Esophagus squamous epithelium (tissue), 5 donors: ENCODE measurements at places on chromosomes 13 and 19.
A peak's percentile ranks its signal among the peaks of the same experiment; 100 is the strongest.

- H3K36me3 ChIP-seq: no peaks in the 10 kb centered on the region
- H3K4me1 ChIP-seq: peaks cover 22% of the 10 kb centered on the region
- no peaks in the 10 kb centered on the region for H3K27me3 ChIP-seq
- DNase-seq: no peak
- no peak overlapping the region for H3K27ac ChIP-seq
Observed at GRCh38 chr19:17402982-17403855, 2.2 kb downstream of the BST2 start.

DNA sequence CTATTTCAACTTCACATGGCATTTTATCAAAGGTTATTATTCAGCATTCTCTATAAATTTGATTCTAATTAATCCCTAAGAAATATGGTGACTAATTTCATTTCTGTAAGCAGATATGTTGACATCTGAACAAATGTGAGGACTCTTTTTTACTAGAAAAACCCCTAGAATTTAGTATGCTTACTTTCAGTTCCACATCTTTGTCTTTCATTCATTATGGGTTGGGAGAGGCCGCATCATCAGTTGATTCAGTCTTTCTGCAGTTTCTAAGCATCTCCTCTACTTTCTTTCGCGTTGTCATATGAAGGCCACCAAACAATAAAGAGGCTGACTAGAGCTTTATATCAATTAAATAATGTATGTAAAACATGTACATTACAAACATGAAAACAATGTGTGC lies 55.4 kb upstream of the MTIF3 start:
- H3K27me3 ChIP-seq: no peaks in the 10 kb centered on the region
- no peak overlapping the region for H3K4me3 ChIP-seq
- no peaks in the 10 kb centered on the region for H3K4me1 ChIP-seq
- DNase-seq: no peak
- no peaks in the 10 kb centered on the region for H3K36me3 ChIP-seq
- no peak overlapping the region for H3K27ac ChIP-seq

GRCh38 chr13:44543369-44543768 lies 32.8 kb downstream of the TSC22D1 start:
- H3K4me3 ChIP-seq: no peak overlapping the region
- DNase-seq: no peak
- H3K36me3 ChIP-seq: peaks cover 17% of the 10 kb centered on the region
- H3K27ac ChIP-seq: no peak overlapping the region

GRCh38 chr19:18906605-18907519 lies 10.9 kb upstream of the CERS1 start:
- no peak overlapping the region for H3K27ac ChIP-seq
- peaks cover 97% of the 10 kb centered on the region for H3K36me3 ChIP-seq
- DNase-seq: no peak
- no peaks in the 10 kb centered on the region for H3K27me3 ChIP-seq
- H3K4me3 ChIP-seq: no peak overlapping the region
- no peaks in the 10 kb centered on the region for H3K4me1 ChIP-seq

DNA sequence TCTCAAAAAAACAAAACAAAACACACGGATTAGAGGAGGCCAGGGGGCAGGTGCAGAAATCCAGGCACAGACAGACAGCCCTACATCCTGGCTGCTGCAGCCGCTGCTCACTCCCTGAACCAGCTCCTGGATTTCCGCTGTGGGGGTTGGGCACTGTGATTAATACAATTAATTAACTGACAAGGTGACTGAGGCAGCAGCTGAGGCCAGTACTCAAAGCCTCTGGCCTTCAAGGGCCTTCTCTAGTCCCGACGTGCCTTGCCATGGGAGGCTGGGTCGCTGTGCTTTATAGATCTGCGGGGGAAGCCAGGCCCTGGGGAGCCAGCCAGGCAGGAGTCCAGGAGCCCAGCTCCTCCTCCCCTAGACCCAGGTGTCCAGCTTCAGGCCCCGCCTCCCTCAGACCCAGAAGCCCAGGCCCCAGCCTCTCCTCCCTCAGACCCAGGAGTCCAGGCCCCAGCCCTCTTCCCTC lies 4.6 kb downstream of the NECTIN2 start:
- peaks cover 10% of the 10 kb centered on the region for H3K4me1 ChIP-seq
- H3K4me3 ChIP-seq: no peak overlapping the region
- H3K27me3 ChIP-seq: no peaks in the 10 kb centered on the region
- H3K36me3 ChIP-seq: no peaks in the 10 kb centered on the region
- no peak overlapping the region for H3K27ac ChIP-seq
- no peak for DNase-seq

DNA sequence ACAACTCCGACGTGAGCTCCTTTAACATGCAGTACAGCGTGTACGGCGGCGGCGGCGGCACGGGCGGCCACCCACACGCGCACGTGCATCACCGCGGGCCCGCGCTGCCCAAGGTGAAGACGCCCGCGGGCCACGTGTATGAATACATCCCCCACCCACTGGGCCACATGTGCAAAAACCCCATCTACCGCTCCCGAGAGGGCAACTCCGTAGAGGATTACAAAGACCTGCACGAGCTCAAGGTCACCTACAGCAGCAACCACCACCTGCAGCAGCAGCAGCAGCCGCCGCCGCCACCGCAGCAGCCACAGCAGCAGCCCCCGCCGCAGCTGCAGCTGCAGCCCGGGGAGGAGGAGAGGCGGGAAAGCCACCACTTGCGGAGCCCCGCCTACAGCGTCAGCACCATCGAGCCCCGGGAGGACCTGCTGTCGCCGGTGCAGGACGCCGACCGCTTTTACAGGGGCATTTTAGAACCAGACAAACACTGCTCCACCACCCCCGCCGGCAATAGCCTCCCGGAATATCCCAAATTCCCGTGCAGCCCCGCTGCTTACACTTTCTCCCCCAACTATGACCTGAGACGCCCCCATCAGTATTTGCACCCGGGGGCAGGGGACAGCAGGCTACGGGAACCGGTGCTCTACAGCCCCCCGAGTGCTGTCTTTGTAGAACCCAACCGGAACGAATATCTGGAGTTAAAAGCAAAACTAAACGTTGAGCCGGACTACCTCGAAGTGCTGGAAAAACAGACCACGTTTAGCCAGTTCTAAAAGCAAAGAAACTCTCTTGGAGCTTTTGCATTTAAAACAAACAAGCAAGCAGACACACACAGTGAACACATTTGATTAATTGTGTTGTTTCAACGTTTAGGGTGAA lies 6.6 kb downstream of the SLITRK5 start:
- peak overlapping the region; percentile 16 for H3K4me3 ChIP-seq
- no peaks in the 10 kb centered on the region for H3K36me3 ChIP-seq
- H3K27ac ChIP-seq: no peak overlapping the region
- peaks cover 47% of the 10 kb centered on the region for H3K4me1 ChIP-seq
- H3K27me3 ChIP-seq: peaks cover 6% of the 10 kb centered on the region
- DNase-seq: no peak

- H3K4me3 ChIP-seq: no peak overlapping the region
- H3K4me1 ChIP-seq: no peaks in the 10 kb centered on the region
- DNase-seq: no peak
- H3K36me3 ChIP-seq: no peaks in the 10 kb centered on the region
- peak overlapping the region; percentile 48 for H3K27ac ChIP-seq
Observed at GRCh38 chr19:42099336-42099925, 23.5 kb downstream of the ZNF574 start.

DNA sequence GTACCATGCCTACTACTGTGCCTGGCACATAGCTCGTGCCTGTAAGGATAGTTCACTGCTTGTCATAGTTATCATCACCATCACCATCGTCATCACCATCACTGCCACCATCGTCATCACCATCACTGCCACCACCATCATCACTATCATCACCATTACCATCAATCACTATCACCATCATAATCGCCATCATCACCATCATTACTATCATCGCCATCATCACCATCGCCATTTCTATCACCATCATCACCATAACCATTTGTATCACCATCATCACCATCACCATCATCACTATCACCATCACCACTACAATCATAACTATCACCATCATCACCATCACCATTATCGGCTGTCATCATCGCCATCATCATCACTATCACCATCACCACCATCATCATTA lies 107.1 kb downstream of the TUBA3C start:
- no peak for DNase-seq
- H3K27me3 ChIP-seq: no peaks in the 10 kb centered on the region
- no peaks in the 10 kb centered on the region for H3K4me1 ChIP-seq

DNA sequence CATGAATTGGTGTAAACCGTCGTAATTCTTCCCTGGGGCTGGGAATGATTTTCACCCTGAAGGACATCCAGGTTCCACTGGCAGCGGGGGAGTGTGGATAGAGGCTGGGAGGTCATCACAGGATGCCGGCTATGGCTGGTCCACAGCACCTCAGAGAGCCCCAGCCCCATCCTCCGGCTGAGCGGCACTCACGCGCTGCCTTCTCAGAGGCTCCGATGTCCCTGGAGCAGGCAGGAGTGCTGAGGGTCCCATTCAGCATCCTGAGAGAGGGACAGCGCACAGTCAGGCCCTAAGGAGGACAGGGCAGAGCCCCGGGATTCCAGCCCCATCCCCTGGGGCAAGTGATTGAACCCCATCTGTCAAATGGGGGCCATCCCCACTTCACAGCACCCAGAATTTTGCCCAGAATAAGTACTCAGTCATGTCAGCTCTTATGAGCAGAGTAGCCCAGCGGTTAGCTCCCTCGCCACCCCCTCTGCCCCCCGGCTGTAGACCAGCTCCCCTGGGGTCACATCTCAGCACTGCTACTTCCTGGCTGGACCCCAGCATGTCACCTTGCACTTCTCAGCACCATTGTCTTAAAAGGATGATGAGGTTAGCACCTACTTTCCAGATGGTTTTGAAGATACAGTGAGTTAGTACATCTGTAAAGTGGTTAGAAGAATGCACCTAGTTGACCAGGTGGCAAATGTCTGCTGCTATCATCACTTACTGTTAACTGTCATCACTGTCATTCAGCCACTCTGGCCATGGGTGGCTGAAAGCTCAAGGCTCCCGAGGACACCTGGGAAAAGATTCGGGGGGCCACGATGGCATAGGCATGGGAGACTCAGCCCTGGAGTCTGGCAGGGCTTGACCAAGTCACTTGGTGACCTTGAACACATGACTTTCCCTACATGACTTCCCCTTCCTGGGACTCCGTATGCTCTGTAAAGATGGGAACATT lies 11.9 kb downstream of the GRAMD1A start:
- H3K4me3 ChIP-seq: no peak overlapping the region
- no peak for DNase-seq
- peaks cover 24% of the 10 kb centered on the region for H3K4me1 ChIP-seq
- H3K36me3 ChIP-seq: peaks cover 26% of the 10 kb centered on the region

DNA sequence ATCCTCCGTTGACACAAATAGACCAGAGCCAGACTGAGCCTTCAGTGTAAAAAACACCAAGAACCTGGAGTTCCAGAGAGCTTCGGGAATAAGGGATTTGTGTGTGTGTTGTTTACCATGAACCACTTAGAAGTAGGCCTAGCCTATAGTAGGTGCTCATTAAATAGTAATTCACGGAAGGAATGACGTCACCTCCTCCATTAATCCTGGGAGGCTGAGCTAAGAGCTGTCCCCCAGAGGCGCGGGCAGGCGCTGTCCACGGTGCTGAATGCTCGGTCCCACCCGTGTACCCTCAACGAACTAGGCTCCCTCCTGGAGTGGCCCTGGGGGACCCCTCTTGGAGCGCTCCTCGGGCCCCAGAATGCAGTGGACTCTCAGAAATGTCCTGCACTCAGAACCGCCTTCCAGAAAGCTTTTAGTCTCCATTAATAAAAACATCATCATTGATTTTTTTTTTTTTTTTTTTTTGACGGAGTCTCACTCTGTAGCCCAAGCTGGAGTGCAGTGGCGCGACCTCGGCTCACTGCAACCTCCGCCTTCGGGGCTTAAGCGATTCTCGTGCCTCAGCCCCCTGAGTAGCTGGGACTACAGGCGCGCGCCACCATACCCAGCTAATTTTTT lies 6.5 kb downstream of the UNC13A start:
- H3K27ac ChIP-seq: no peak overlapping the region
- H3K36me3 ChIP-seq: no peaks in the 10 kb centered on the region
- H3K4me1 ChIP-seq: peaks cover 5% of the 10 kb centered on the region
- no peak overlapping the region for H3K4me3 ChIP-seq
- H3K27me3 ChIP-seq: peaks cover 9% of the 10 kb centered on the region

GRCh38 chr13:112700291-112701060 lies 10.6 kb downstream of the ATP11A start:
- DNase-seq: no peak
- no peaks in the 10 kb centered on the region for H3K27me3 ChIP-seq
- H3K36me3 ChIP-seq: no peaks in the 10 kb centered on the region
- H3K27ac ChIP-seq: peak overlapping the region; percentile 44

GRCh38 chr13:37139356-37139755 lies 33.9 kb upstream of the CSNK1A1L start:
- H3K27me3 ChIP-seq: no peaks in the 10 kb centered on the region
- H3K4me3 ChIP-seq: no peak overlapping the region
- no peaks in the 10 kb centered on the region for H3K36me3 ChIP-seq
- DNase-seq: no peak
- H3K4me1 ChIP-seq: no peaks in the 10 kb centered on the region

- no peak for DNase-seq
- peaks cover 8% of the 10 kb centered on the region for H3K4me1 ChIP-seq
- no peaks in the 10 kb centered on the region for H3K27me3 ChIP-seq
- H3K4me3 ChIP-seq: no peak overlapping the region
- H3K36me3 ChIP-seq: no peaks in the 10 kb centered on the region
- no peak overlapping the region for H3K27ac ChIP-seq
Observed at GRCh38 chr19:371501-372168, 27.0 kb upstream of the MIER2 start.

DNA sequence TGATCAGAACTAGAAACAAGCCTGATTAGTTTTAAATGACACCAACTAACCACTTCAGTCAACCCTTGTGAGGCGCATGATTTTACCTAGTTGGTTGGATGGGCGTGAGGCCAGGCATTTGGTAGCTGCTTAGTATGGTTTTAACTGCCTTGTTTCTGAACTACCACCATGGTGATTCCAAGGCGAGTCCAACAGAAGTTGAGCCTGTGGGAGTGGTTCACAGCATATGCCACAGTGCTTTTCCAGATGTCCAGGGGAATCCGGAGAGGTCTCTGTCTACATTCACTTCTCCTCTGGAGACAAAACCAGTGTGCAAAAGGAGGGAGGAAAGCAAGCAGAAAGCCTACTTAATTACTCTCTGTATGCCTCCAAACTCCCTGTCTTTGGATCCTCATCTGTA lies 524.1 kb downstream of the GPC6 start:
- DNase-seq: no peak
- no peak overlapping the region for H3K4me3 ChIP-seq
- no peaks in the 10 kb centered on the region for H3K4me1 ChIP-seq
- no peaks in the 10 kb centered on the region for H3K36me3 ChIP-seq
- no peaks in the 10 kb centered on the region for H3K27me3 ChIP-seq

GRCh38 chr19:46471116-46471733 lies at the start of gene PNMA8A:
Gene PNMA8A, minus strand, starts transcription at chr19:46471563. Its CDS starts 528 bp downstream, at chr19:46471035.
- no peak for DNase-seq
- H3K27ac ChIP-seq: no peak within 1 kb of the TSS
- peak within 1 kb of the TSS; percentile 7 for H3K4me3 ChIP-seq
- H3K27me3 ChIP-seq: peaks cover 9% of the 10 kb centered on the region
